ENCODE measurements at places on chromosomes 1 and 21.

GRCh38 chr1:113857776-113858175 is 13.7 kb downstream of the PTPN22 start:
- DNase-seq = no peak

DNA sequence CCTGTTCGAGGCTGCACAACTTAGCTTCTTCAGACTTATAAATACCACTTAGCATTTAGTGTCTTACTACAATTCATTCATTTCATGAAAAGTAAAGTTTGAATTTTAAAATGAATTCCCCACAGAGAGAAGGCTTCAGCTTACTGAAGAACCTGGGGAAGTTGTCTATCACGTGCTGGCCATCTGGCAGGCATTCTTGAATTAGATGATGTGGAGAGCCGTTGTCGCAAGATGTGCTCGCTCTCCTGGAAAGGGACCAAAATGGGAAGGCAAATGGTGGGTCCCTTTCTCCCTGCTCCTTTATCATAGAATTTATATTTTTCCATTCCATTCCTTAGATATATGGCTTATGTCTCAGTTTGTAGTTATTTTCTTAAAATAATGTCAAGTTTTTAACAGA is 90.5 kb downstream of the CD247 start:
- DNase-seq = no peak

DNA sequence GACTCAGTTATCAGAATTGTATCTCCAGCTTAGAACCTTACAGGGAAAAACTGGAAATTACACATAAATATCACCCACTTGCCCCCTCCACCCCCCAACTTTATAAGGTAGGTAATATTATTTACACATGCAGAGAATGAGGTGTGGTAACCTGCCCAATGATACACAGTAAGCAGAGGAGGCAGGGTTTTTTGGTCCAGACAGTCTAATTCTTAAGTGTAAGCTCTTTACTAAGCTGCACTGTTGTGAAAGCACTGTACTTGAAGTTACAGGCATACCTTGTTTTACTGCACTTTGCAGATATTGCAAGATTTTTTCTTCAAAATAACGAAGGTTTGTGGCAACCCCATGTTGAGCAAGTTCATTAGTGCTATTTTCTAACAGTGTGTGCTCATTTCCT is 24.8 kb upstream of the MYOCOS start:
- DNase-seq = peak; percentile 40

- DNase-seq = peak; percentile 51
Measured at GRCh38 chr1:1624443-1625403, 7.2 kb upstream of the MMP23B start.

- DNase-seq = no peak
Measured at GRCh38 chr1:19156676-19157075, 53.4 kb downstream of the UBR4 start.

GRCh38 chr1:75074831-75075395 is 59.3 kb upstream of the LHX8 start:
- no peak for DNase-seq

GRCh38 chr1:3557366-3557765 is 53.9 kb downstream of the MEGF6 start:
- no peak for DNase-seq

- no peak for DNase-seq
Measured at GRCh38 chr1:92365378-92366039, 66.7 kb downstream of the RPAP2 start.

- no peak for DNase-seq
Measured at GRCh38 chr21:32253215-32253641, 25.6 kb downstream of the MIS18A start.

DNA sequence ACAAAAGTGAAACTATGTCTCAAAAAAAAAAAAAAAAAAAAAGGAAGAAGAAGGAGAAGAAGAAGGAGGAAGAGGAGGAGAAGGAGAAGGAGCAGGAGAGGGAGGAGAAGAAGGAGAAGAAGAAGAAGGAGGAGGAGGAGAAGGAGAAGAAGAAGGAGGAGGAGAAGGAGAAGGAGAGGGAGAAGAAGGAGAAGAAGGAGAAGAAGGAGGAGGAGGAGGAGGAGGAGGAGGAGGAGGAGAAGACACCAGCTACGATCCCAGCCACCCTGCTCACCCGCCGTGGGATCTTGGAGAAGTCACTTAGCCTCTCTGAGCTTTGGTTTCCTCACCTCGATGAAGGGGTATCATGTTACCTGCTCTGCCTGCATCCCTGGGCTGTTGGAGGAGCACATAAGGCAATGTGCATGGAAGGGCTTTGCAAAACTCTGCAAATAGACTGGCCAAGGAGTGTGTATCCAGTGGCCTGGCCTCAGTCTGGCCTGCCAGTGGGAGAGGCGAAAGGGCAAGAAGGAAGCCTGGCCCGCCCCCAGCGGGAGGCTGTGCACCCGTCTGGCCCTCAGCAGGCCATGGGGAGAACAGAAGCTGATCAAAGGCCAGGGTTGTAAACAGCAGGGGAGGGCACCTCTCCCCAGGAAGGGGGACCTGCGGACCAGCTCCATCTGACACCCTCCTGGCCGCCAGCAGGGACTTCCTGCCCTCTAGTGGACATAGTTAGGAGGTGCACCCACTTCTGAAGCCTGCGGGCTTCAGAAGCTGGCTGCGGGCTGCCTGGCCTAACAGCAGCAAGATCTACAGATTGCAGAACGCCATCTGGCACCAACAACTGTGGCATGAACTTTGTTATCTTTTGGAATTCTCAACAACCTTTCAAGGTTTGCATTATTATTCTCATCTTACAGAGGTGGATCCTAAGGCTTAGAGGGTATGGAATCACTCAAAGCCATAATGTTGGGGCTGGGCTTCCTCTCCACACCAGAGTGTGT is 19.2 kb upstream of the CDK18 start:
- peak; percentile 85 for DNase-seq

DNA sequence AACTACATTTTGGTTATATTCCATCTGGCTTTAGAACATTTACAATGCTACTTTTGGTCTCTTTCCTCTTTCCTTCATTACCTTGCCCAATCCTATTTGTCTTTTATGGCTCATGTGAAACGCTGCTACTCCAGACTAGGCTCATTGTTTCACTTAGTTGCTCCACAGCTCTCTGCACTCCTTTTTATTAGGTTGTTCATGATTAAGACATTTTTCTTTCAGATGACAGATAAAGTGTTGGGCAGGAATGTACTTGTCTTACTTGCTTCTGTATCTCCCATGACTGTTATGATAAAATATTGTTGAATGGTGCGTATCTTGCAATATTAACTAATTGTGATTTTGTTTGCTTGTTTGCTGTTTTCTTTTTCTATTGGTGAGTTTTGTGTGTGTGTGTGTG is 1532.3 kb downstream of the KCNT2 start:
- DNase-seq = no peak

- peak; percentile 94 for DNase-seq
Measured at GRCh38 chr1:156103521-156103947, 11.0 kb upstream of the LMNA start.

GRCh38 chr1:231337043-231337471 is 595 bp downstream of the EXOC8 start:
- DNase-seq = peak; percentile 23

GRCh38 chr21:23695443-23695842 is 1911.8 kb downstream of the MRPL39 start:
- DNase-seq = no peak

DNA sequence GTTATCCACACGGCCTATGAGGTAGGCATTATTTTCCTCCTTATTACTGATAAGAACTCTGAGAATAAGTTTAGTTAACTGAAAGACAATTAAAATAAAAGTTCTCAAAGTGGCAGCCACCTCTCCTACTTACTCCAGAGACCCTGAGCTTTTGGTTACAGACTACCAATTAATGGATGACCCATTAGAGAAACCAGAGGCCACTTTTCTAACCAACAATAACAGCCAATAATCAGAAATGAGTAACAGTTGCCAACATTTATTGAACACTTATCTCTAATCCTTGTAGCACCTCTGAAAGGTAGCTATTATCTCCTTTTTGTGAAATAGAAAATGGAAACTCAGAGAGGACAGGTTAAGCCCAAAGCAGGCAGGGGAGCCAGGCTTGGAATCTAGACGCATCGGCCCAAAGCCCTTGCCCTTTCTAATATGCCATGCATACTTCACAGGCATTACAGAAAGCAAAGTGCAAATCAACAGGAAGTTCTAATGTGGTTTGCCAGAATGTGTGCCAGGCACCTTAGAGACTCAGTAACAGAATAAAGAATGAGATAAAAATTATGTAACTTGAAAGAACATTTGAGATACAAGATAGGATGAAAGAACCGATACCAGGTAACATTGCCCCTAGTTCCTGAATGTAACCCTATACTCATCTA is 50.0 kb downstream of the BEND5 start:
- no peak for DNase-seq

DNA sequence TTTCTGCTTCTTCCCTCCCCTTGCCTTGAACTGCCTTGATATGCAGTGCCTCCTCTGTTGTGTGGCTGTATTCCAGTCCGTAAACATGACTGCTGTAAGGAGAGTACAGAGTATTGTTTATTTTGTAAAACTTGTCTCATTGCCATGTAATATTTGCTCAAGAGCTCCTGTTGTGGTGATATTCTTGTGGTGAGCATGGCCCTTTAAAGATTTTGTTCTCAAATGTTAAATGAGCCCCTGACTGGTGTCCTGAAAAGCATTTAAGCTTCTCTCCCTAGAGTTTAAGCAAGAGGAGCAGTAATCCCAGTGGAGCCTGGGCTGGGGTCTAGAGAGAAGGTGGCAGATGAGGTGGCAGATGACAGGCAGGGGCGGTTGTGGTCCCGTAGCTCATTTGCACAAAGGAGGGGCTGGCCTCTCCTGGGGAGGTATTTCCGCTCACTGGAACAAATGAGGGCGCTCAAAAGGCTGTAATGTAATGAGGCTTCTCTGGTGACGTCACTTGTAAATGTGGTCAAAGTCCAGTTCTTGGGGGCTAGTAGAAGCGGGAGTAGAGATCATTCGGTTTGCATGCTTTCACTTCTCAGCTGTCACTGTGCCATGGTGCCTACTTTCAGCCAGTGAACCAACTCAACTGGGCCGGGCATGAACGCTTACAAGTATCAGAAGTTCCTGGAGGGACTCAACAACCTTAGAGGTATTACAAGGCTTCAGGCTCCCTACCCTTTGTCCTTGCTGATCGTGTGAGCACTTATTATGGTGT is 46.0 kb upstream of the MACF1 start:
- no peak for DNase-seq

DNA sequence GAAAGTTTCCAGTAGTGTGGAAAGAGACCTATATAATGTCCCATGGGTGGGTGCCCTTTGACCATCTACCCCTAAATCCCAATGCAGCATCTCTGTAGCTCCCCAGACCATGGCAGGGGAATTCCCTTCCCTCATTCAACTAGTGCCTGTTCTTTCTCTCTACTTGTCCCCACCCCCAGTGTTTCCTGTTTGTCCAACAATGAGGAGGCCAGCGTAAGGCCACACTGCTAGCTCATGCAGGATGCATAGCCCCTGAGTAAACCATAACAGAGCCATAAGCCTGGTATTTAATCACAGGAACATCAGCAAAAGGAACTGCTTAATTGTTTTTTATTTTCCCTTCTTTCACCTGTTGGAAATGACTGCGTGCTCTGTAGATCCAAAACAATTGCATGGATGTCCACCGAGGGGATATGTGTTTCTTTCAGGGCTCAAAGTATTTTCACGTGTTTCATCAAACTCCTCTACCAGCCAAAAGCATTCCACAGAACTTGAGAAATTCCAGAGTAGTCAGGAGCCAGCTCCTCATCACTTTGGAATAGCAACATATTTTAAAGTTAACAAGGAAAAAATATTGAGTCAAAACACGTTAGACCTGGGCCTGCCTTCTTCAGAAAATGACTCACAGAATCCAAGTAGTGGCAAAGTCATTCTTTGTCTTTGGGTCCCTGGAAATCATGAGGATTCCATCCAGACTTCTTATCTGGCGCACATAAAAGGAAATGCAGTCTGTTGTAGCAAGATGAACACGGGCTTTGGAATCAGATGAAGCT is 162.5 kb upstream of the SGIP1 start:
- no peak for DNase-seq

DNA sequence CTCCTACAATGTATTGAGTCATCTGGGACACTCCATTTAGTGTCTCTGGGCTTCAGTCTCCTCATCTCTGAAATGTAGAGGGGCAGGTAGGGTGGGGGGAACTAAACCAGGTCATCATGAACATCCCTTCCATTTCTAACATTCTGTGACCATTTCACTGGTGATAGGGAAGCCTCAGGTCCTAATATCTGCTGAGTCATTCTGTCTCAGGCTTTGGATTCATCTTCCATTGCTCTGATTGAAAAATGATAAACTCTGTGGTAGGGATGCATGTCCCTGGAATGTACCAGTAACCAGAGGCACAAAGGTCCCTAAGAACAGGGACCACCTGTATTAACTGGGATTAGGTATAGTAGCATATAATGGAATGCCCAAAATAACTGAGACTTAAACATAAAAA is 36.2 kb upstream of the LRRC52 start:
- no peak for DNase-seq

GRCh38 chr1:93463960-93464359 is 16.0 kb downstream of the FNBP1L start:
- no peak for DNase-seq

- no peak for DNase-seq
Measured at GRCh38 chr1:27563591-27564471, 40.1 kb downstream of the AHDC1 start.

DNA sequence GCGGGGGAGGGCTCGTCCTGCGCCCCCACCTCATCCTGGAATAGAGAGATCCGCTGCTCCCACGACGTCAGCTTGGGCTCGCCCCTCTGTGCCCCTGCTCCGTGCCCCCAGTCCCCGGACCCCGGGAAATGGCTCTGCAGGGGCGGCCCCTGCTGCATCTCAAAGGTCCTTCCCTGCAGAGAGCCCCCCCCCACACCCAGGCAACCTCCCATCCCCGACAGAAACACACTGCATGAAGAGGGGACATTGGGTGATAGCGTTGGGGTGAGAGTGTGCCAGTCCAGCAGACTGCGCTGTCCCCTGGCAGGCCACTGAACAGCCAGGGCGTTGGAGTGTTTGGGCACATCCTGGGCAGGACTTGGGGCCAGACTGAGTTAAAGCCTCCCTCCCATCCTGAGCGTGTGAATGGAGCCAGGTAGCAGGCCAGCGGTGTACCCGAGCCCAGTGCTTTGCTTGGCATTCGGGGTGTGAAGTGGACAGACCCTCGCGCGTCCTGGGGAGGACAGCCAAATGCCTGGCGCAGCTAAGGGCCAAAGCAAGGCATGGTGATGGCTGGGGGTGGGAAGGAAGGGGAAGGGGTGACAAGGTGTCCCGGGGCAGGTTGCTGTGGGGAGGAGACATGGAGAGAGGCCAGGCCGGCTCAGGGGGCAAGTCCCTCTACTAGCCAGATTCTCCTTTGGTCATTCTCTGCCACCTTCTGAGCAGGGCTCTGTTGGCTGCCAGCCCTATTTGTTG is 633 bp upstream of the ETNK2 start:
- DNase-seq = no peak

- DNase-seq = no peak
Measured at GRCh38 chr1:41957568-41957967, 38.8 kb upstream of the HIVEP3 start.

Measured in hematopoietic multipotent progenitor cell treated with erythropoietin and hydrocortisone succinate and interleukin-3 and kit ligand, for 6 days (in vitro differentiated cells).